ENCODE measurements at places on chromosomes 1 and 21.
A peak's percentile ranks its signal among the peaks of the same experiment; 100 is the strongest.

DNA sequence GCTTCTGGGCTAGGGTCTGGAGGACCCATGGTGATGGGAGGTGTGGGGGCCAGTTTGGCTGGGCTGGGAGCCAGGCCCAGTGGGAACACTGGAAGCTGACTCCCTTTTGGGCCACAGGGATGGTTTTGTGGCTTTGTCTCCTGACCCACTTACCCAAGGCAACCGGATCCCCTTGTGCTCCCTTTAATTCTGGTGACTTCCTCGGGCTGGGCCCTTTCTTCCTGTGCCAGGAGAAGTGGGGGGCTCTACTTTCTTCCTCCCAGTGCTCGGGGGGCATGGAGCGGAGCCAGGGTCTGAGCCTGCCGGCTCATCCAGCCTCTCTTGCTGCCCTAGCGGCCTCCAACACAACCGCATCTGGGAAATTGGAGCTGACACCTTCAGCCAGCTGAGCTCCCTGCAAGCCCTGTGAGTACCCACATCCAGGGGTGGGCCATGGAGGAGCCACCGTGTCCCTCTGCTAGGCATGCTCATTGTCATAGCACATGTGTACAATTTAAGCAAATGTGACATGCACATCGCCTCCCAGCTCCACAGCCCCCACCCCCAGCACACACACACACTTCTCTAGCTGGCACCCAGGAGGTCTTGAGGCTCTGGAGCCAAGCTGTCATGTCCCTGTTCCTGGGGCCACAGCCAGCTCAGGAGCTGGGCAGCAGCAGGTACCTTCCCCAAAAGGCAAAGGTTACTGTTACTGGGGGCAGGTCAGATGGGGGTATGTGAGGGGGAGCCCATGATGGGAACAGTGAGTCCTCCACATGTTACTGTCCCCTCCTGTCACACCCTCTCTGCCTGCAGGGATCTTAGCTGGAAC is 35.0 kb downstream of the UBE2T start:
- DNase-seq = no peak

DNA sequence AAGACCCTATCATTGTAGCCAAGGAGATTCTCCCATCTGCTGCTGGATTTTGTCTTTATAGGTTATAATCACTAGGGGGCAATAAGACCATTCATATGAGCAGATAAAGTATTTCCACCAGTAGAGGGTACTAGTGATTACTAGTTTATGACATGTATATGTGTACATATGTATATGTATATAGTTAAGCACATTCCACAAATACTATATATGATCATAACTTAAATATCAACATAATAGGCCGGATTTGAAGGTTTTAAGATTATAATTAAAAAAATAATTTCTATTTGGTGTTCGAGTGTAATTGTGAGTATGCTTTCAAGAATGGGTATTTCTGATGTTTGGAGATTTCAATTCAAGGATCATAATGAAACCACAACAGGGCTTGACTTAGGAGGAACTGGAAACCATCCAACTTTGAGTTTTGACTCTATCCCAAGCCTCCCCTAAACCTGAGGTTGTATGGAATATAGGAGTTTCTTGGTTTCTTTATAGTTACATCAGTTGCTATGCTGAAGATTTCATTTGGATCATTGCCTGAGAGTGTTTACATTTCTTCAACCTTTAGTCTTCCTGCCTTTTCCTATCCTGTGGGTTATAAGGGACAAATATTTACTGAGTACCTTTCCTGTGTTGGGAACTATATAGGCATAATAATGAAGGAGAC is 16.9 kb downstream of the TCEANC2 start:
- DNase-seq = no peak

- peak; percentile 52 for DNase-seq
Observed at GRCh38 chr1:62082456-62083363, 111.9 kb upstream of the L1TD1 start.

DNA sequence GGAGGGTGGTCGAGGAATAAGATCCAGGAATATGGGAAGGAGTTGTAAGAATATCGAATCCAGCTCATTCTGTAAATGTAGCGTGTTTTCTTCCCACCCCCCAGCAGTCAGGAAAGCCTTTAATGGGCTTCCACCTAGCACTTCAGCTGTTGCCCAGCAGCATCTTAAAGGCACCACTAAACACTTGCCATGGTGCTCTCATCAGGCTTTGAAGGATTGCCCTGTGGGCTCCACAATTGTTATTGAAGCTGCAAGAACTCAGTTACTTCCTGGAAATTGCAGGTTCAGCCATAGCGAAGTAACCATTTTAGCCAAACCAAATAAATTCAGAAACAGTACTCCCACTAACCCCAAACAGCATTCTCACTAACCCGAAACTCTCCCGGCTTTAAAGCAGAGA is 511.2 kb downstream of the PLPP3 start:
- no peak for DNase-seq

DNA sequence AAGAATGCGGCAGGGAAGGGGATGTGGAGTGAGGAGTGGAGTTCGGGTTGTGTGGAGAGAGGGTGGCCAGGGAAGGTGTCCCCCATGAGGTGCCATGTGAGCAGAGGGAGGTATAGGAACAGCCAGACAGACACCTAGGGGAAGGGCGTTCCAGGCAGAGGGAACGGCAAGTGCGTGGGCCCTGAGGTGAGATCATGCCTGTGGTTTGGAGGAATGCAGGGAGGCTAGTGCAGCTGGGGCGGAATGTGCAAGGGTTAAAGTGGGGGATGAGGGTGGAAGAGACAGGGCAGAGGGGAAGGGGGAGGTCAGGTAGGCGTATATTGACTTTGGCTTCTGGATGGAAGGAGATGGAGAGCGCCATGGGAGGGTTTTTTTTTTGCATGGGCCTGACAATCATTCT is 31.6 kb upstream of the PADI6 start:
- DNase-seq = no peak

DNA sequence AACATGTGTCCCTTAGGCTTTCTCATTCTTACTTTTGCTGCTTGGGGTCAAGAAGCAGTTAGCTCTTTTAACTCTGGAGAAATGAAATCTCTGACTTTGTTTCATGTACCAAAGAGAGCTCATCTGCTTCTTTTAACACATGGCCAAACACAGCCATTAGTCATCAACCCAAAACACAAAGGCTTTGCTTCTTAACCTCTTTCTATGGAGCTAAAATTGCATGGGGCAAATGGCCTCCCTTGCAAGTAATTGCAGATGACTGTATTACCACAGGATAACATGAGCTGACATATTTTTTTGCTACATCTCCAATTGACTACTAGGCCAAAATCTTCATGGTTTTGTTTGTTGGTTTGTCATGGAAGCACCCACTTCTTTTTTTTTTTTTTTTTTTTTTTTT is 300.9 kb downstream of the BRINP3 start:
- no peak for DNase-seq

GRCh38 chr1:162498496-162498810 is 835 bp downstream of the UHMK1 start:
- DNase-seq = no peak

DNA sequence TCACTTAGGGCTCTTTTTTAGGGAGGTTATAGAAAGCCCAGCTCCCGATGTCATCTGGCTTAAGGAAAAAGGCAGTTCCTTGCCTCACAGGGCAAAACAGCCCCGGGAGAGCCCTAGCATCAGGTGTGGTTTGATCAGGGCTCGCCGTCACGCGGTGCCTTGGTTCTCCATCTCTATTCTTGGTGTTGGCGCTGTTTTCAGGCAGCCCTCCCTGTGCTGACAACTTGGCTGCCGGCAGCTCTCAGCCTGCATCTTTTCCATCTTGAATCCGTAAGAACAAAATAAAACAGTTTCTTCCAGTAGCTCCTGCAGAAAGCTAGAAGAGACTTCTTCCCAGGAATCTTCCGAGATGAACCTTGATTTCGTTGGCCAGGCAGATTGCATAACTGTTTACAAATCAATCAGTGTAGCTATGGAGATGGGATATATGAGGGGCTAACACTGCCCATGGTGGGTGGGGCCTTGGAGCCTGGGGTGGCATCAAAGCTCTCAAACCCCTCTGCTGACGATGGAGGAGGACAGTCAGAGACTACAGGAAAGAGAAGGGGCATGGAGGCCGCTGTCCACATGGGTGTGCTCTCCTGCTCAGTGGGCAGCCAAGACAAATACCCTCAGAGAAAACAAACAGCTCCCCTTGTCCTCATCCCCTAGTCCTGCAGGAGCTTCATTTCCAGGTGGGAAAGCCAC is 370.7 kb upstream of the C1orf174 start:
- peak; percentile 48 for DNase-seq

- no peak for DNase-seq
Observed at GRCh38 chr1:20725189-20726117, 7.0 kb downstream of the SH2D5 start.

GRCh38 chr1:228416217-228416933 is at the start of gene TRIM17:
Gene TRIM17 (minus strand): TSS chr1:228416861. CDS start chr1:228415072, 1,789 bp downstream.
- DNase-seq = peak; percentile 81

- DNase-seq = no peak
Observed at GRCh38 chr1:46175243-46175642, 356 bp downstream of the TSPAN1 start.

- DNase-seq = no peak
Observed at GRCh38 chr21:31623664-31624063, 35.8 kb upstream of the SOD1 start.

- no peak for DNase-seq
Observed at GRCh38 chr1:29444081-29444715, 207.9 kb downstream of the PTPRU start.

GRCh38 chr1:37609002-37609401 is 13.3 kb upstream of the GNL2 start:
- DNase-seq = no peak

DNA sequence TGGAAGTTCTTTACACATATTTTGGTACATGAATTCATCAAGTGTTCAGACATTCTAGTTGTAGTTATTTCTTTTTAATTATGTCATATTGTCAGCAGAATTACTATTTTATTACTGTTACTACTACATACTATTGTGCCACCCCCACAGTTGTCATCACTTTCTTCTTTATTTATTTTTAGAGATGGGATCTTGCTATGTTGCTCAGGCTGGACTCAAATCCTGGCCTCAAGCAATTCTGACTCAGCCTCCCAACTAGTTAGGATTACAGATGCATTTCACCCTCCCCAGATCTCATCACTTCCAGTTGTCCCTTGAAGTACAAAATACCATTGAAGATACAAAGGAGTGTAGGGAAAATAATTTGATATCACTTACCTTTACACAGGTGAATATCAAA is 258.0 kb downstream of the KCTD3 start:
- DNase-seq = no peak

GRCh38 chr1:184972315-184973055 is 1.8 kb downstream of the NIBAN1 start:
- DNase-seq = no peak

GRCh38 chr1:156474966-156475365 is 25.6 kb downstream of the MEF2D start:
- DNase-seq = no peak

GRCh38 chr1:112465122-112465521 is 43.6 kb upstream of the WNT2B start:
- no peak for DNase-seq

DNA sequence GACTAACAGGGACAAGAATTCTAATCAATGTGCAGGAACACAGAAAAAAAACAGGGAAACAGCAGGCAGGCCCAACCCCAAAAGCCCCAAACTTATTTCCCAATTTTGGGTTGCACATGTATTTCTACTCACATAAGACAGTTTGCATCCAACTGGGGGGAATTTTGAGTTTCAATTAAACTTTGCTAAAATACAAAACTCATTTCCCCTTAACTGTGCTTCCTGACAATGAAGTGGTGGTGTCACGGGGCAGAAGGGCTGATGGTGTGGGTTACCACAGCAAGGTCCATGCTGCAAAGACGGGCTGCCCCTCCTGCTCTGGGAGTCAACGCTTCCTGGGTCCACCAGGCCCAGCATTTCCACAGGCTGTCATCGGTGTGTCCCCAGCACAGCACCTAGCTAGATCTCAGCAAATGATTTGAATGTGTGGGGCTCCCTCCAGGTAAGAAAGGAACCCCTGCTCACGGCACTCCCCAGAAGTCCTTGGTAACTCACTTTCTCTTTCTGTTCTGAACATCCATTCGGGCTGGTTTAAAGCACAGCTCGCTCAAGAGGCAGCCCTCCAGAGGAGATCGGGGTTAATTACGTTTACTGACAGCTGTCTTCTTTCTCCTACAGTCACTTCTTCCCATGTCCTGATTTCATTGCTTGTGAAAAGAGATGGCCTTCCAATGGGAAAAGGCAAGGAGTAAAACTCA is 27.4 kb downstream of the HIVEP3 start:
- DNase-seq = no peak

GRCh38 chr1:153343040-153343681 is 5.5 kb downstream of the PGLYRP4 start:
- DNase-seq = no peak

- DNase-seq = no peak
Observed at GRCh38 chr1:156684227-156684782, 7.1 kb upstream of the NES start.

DNA sequence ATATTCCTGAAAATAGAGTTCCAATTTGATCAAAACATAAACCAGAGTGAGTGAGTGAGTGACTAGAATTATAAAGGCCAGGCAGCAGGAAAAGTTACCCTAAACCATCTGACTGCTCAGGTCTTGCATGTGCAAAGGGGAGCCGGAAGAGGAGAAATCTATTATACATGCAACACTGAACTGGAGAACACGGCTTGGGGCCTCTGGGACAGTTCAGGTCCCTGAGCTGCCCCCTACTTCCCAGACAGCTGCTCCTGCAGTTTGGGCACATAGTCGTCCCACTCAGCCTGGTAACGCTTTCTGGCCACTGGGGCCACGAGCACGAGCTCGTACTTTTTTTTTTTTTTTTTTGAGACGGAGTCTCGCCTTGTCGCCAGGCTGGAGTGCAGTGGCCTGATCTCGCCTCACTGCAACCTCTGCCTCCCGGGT is 40.1 kb downstream of the PTPRC start:
- no peak for DNase-seq

DNA sequence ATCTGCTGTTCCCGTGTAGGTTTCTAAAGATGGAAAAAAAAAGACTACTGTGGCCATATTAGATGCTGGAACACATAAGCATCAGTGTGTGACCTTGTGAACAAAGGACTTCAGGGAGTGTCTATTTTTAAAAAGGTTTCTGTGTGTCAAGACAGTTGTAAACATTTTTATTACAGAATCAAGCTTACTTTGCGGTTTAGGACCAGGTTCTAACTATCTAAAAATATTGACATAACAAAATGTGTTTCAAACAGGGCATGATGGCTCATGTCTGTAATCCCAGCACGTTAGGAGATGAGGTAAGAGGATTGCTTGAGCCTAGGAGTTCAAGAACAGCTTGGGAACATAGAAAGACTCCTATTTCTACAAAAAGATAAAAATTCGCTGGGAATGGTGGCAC is 7.1 kb upstream of the DDI2 start:
- no peak for DNase-seq

DNA sequence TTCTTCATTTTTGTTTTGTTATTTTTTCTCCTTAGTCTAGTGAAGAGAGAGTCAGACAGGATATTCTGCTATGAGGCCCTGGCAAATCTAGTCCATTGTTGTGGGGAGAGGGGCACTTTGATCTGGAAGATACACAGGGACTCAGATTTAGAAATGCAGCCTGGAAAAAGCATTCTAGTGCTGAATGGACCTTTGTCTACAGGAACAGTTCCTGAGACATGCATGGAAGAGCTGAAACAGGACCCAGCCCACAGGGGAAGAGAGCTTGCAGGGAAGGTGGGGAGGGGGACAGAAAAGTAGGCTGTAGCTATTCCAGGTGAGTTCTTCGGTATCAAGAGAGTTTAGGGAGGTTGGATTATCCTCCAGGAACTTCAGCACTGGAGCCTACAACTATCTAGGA is 98.5 kb downstream of the AKT3 start:
- DNase-seq = no peak

- no peak for DNase-seq
Observed at GRCh38 chr1:6584126-6585080, 4.6 kb downstream of the ZBTB48 start.
